ENCODE measurements at places on chromosomes 7 and 10. TPM values are rescaled to one million over a fixed set of nuclear protein-coding genes. Genes with fewer than 3 reads are reported as not detected.

DNA sequence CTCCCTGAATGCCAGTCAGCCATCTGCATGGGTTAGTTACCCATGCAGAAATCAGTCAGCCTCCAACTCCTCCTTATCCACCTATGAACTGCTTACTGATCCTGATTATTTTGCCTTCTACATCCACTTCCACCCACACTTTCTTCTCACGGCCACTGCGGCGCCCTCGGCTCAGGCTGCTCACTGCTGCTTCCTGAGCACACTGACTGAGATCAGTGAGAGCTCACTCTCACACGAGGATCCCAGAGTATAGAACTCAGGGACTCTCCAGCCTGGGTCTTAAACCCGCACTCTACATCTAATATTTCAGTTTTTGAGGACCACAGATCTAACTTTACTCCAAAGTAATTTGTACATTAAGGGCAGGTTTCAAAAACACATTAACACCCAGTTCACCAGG, 64.4 kb downstream of the GRB10 start:
- H3K4me3 ChIP-seq = no peak overlapping the region
- H3K36me3 ChIP-seq = no peaks in the 10 kb centered on the region
- peaks cover 3% of the 10 kb centered on the region for H3K27me3 ChIP-seq
- H3K4me1 ChIP-seq = peaks cover 4% of the 10 kb centered on the region
- DNase-seq = no peak

DNA sequence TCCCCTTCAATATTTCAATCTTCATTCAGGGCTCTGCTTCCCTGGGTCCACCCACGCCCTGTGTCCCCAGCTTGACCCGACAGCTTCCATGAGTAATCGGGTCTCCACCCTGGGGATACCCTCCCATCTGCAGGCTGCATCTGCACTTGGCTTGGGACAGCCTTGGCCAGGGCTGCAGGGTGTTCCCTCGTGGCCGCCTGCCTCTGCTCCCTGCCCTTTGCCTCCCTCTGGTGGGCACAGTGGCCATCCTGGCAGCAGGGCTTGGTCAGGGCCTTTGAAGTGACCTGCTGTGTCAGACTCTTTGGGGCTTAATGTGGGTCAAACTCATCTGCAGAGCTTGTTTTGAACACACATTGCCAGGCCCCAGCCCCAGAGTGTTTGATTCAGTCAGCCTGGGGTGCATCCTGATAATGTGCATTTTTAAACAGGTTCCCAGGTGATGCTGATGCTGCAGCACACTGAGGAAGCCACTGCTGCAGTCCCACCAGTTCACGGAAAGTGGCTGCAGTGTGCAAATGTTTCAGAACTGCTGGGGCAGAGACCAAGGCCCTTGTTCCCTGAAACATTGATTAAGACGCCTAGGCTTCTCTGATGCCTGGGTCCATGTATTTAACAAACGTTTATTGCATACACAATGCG, 80.7 kb upstream of the SEC61G start:
- H3K36me3 ChIP-seq = no peaks in the 10 kb centered on the region
- no peaks in the 10 kb centered on the region for H3K27me3 ChIP-seq
- H3K4me3 ChIP-seq = no peak overlapping the region
- H3K27ac ChIP-seq = no peak overlapping the region
- no peak for DNase-seq

DNA sequence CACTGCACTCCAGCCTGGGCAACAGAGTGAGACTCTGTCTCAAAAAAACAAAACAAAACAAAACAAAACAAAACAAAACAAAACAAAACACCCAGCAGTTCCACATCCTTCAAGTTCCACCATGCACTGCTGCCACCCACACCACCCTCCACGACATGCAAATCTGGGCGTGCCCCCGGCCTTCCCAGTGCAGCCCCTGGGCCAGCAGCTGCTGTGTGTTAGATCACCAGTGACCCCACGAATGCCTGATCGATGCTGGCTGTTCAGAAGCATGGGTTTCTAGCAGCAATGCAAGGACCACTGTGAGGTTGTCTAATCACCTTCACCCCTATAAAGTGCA, 36.3 kb downstream of the ELFN1 start:
- H3K27me3 ChIP-seq = no peaks in the 10 kb centered on the region
- DNase-seq = no peak

DNA sequence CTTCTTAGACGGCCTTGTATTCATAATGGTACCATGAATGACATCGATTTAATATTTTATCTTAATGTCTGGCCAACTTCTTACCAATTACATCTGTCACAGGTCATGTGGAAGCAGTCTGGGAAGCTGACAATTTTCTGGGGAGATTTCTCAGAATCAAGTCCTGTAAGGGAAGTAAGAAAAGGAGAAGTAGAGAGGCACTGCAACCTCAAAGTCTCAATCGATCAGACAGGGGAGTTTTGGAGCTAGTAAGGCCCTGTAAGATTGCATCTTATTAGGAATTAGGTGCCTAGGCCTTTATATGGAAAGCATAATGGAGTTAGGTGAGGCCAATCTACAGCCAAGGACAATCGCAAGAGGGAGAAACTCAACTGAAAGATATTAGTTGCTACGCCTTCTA, 694.6 kb upstream of the SORCS1 start:
- no peak for DNase-seq
- H3K4me1 ChIP-seq = no peaks in the 10 kb centered on the region
- H3K4me3 ChIP-seq = no peak overlapping the region
- no peaks in the 10 kb centered on the region for H3K27me3 ChIP-seq
- no peaks in the 10 kb centered on the region for H3K36me3 ChIP-seq

The C10orf143 gene
- total RNA-seq = 2.5 TPM

The WASL gene
- 6.4 TPM for total RNA-seq

All from activated CD4-positive, alpha-beta T cell treated with anti-CD3 and anti-CD28 coated beads, Interleukin-2, amount 10 ng/mL, durations not matched to agents 24 days and 14 days (primary cell).